Activated naive CD8-positive, alpha-beta T cell treated with anti-CD3 and anti-CD28 coated beads for 36 hours (primary cell): ENCODE measurements at places on chromosomes 3 and 15.
A peak's percentile ranks its signal among the peaks of the same experiment; 100 is the strongest.

GRCh38 chr3:156132313-156132712 lies 11.9 kb downstream of the KCNAB1 start:
- no peak for DNase-seq

- no peak for DNase-seq
Observed at GRCh38 chr3:108598375-108598774, 8.9 kb downstream of the DZIP3 start.

DNA sequence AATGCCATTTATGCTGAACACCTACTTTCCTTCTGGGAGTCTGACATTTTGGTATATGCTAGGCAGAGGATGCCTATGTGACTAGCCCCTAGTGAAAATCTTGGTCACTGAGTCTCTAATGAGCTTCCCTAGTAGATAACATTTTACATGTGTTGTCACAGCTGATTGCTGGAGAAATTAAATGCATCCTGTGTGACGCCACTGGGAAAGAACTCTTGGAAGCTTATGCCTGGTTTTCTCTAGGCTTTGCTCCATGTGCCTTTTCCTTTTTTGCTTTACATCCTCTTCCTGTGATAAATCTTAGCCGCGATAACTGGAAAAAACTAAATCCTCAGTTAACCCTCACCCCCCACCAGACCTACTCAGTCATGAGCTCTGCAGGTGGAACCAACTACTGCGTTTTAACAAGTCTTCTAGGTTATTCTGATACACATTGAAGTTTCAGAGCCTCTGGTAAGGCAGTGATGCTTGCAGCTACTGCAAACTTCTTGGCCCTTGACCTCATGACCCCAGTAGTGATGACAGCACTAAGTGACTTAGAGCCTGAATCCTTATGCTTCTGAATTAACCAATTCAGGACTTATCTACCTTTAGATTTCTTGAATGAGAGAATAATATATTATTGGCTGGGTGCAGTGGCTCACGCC lies 292.4 kb upstream of the SOX14 start:
- DNase-seq = no peak

DNA sequence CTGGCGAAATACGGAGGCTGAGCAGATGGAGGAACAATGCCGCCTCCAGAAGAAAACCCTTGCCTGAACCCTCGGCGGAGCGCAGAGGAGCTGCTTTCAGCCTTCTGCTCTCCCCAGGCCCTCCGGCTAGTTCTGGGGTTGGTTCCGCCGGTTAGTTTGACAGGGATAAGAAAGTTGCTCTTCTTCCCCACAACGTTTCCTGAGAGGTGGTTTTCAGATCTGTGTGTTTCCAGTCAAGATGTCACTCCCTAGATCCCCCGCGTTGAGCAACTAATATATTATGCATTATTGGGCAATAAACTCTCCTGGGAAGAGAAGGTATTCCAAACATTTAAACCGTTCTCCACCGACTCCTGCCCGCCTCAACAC lies 551 bp downstream of the NLGN1 start:
- DNase-seq = no peak

- peak; percentile 87 for DNase-seq
Observed at GRCh38 chr3:45593708-45594601, 596 bp upstream of the LIMD1 start.

GRCh38 chr3:4551794-4552442 lies 58.8 kb downstream of the ITPR1 start:
- no peak for DNase-seq

DNA sequence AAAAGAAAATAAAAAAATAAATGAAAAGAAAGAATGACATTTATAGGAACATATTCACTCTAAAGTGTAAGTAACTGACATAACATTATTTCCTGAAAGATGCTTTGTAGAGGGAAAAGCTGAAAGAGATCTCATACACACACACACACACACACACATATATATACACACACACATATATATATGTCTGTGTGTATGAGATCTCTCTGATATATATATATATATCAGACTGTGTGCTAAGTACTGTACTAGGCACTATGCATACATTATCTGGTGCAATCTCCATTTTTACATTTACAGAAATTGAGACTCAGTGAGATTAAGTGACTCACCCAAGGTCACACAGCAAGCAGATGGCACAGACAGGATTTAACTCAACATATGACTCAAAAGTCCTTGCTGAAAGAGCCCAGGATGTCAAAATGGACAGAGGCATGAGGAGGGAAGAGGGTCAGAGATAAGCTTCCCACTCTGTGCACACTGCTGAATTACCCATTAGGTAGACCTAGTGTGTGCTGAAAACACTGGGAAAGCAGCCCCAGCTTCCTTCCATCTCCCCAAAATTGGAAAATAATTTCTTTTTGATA lies 15.0 kb downstream of the BHLHE40 start:
- no peak for DNase-seq

- DNase-seq = no peak
Observed at GRCh38 chr3:123523023-123523412, 61.8 kb downstream of the HACD2 start.

DNA sequence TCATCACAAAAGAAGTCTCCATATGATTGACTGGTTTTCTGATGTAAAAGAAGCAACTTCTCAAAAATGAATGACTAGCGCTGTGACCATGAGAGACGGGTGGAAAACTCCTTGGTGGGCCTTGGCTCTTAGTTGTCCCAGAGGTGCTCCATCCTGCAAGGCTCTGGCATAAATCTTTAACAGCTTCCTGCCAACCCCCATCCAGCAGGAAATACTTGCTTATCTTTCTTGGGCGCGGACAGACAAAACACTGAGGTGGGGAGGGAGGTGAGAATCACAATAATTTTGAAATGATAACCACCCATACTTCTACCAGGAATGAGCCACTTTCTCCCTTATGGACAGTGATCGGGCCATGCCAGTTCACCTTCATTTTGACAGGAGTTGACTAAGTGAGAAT lies 128.6 kb downstream of the STT3B start:
- DNase-seq = no peak

DNA sequence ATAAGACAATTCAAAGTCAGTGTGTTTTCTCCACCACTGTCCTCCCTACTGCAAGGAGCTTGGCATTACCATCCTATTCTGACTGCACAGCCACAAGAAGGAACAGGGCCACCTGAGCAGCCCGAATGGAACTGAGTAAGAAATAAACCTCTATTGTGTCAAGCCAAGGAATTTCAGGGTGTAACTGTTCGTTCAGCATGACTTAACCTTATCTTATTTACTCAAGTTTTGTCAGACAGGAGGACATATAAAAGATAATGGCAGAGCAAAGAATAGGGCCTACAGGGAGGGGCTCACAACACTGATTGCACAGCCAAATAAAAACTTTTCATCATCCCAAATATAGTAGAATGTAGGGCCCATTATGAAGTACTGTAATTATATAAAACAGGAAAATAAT lies 236.1 kb downstream of the NEK10 start:
- no peak for DNase-seq

- no peak for DNase-seq
Observed at GRCh38 chr3:105364128-105364527, 2.6 kb upstream of the ALCAM start.

- DNase-seq = no peak
Observed at GRCh38 chr15:47975427-47975826, 145.4 kb upstream of the SLC24A5 start.

DNA sequence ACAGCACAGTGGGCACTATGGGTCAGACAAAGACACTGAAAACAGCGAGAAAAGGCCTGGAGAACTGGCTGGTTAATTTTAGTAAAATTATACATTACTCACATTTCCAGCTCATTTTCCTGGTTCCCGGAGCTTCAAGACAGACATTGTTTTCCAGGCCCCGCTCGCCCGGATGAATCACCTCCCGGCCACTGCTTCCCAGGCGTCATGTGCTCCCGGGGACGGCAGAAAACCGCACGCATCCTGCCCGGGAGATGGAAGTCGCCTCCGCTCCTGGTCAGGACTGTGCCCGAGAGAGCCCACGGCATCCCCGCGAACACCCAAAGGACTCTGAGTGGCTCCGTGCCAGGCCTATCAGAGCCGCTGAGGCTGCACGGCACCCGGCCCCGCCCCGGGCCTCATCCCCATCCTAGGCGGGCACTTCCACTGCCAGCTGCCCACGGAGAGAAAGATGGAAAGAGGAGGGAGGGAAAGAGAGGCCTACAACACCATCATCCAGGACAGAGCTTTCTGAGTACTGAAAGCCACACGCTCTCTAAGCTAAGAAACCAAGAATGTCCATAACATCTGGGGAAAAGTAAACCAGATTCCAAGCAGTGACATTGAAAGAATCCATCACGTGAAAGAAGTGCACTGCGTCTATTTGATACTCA lies 75.1 kb downstream of the VGLL4 start:
- DNase-seq = no peak

DNA sequence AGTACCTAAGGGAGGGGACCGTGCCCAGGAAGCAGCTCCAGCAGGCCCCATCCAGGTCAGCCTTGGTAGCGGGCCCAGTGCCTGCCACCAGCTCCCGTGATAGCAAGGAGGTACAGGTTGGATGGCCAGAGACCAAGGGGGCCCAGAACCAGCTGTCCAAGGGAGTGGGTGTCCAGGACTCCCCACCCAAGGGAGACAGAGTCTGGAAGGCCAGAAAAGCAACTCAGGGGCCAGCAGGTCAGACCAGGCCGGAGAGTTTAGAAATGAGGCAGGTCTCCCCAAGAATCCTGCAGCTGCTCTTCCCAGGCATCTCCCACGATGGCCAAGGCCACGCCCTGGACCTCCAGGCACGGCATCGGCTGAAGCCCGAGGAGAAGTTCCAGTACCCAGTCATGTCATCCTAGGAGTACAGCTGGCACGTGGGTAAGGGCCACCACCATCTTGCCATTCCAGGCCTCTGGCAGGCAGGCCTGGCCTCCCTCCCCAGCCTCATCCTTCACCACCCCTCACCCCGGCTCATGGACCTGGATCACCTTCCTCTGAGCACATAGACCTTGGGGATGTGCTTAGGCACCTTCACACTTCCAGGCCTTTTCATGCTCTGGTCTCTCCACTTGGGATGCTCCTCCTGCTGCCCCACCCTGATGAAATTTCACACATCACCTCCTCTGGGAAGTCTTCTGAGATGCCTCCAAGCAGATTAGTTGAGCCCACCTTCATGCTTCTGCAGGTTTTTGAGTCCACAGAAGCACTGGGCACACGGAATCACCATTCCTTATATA lies 30.5 kb downstream of the DNASE1L3 start:
- DNase-seq = no peak

DNA sequence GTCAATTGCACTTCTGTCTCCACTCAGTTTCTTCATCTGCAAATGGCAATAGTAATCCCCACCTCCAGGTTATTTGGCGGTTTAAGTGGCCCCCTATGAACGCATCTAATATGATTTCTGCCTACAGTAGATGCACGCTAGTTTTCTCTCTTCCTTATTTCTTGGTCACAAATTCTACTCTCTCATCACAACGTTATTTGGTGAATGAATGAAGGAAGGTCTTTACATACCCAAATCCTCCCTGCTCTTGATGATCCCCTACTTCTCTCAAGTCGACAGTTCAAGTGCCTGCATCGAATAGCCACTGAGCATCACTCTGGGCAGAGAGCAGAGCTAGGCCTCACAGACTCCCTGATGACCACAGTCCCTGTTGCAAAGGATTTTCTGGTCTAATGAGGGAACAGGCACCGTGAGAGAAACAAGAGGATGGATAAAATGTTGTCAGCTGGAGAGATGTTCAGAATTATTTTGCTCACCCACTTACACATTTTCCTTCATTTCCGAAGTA lies 181.2 kb upstream of the SMAD3 start:
- DNase-seq = no peak

DNA sequence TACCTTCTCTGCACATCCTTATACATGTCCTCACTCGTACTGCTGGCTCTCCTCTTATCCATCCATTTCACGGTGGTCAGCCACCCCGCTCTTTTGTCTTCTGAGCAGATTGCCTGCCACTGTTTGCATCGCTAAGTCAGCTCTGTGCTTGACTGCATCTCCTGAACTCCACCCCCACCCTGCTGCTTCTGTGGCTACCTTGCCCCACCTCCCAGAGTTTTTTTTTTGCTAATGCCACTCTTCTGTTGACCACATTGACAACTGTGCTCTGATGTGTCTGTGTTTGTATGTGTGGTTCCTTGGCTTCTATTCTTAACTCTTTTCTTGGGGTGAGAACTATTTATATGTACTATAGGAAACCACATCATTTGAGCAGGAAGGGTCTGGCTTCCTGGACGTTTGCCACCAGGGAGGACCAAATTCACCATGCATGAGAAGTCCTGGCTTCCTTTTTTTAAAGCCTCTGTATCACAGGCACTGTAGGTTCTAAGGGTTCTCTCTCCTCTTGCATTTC lies 12.8 kb upstream of the MTMR10 start:
- DNase-seq = no peak

DNA sequence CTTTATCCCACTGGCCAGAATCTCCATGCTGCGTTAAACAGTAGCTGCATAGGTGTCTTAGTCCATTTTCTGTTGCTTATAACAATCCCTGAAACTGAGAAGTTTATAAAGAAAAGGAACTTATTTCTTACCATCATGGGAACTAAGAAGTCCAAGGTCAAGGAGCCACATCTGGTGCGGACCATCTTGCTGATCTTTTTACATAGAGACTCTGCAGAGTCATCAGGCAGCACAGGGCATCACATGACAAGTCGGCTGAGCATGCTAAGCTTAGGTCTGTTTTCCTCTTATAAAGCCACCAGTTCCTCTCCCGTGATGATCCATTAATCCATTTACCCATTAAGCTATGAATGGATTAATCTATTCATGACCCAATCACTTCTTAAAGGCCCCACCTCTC lies 22.4 kb upstream of the FAM174B start:
- DNase-seq = no peak

DNA sequence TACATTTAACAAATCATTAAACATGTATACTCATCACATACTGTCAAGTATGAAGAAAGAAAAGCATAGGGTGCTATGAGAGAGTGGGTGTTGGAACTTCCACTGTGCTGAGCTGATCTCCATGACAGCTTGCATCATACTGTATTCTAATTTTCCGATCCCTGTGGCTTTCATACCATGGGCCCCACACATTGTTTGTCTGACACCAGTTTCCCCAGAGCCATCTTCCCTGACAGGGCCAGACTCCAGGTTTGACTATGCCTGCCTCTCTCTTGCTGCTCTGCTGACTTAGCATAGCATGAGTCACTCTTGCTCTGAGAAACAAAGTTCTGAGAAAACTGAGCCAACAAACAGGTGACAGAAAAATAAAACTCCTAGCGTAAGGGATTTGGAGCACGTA lies 37.0 kb upstream of the CASR start:
- peak; percentile 77 for DNase-seq

- no peak for DNase-seq
Observed at GRCh38 chr3:69354948-69355347, 30.9 kb downstream of the FRMD4B start.

GRCh38 chr3:111681661-111682426 lies 86.7 kb upstream of the ZBED2 start:
- DNase-seq = no peak

DNA sequence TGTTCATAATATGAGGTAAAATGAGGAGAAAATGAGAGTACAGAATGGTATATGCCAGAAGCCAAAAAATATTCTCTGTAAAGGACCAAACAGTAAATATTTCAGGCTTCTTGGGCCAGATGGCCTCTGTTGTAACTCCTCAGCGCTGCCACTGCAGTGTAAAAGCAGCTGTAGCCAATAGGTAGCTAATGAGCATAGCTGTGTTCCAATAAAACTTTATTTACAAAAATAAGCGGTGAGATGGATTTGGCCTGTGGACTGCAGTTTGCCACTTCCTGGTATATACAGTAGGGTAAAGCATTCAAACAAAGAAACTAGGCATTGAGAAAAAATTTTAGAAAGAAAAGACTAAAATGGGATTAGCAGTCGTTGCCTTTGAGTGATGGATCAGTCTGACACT lies 51.5 kb downstream of the BFSP2 start:
- DNase-seq = no peak

- no peak for DNase-seq
Observed at GRCh38 chr3:143122608-143123352, 3.2 kb downstream of the CHST2 start.

- DNase-seq = no peak
Observed at GRCh38 chr3:146047485-146047884, 113.5 kb downstream of the PLOD2 start.
